Hematopoietic multipotent progenitor cell treated with erythropoietin and hydrocortisone succinate and interleukin-3 and kit ligand, for 6 days (in vitro differentiated cells): ENCODE measurements at places on chromosomes 5 and 9.

DNA sequence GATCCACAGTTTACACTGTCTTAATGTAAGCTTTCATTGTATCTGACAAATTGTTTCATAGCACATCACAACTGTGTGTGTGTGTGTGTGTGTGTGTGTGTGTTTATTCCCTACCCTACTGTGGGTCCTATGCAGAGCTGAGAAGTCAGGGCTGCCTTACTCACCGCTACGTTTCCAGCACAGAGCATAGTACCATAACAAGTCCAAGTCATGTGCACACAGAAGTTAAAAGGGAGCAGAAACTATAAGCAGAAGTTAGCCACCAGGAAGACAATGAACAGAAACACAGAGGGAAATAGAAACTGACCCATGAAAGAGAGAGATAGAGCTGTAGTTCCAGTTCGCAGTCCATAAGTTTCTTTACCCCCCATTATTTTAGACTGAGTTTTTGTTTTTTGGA is 38.2 kb upstream of the DMXL1 start:
- DNase-seq: no peak

DNA sequence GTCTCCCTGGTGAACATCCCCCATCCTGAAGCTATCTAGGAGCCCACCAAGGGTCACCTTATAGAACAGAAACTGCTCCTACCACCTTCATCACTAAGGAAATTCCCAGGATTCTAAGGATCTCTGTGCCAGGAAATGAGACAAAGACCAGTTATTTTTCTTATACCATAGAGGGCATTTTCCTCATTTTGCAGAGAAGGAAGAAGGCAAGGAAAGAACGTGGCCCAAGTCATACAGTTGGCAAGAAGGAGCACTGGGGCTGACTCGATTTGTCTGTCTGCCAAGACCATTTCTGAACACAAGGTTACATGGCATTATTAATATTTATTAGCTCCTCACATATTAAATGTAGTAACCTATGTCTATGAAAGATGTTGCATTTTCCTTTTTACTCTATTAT is 49.6 kb upstream of the TNFSF15 start:
- DNase-seq: no peak

DNA sequence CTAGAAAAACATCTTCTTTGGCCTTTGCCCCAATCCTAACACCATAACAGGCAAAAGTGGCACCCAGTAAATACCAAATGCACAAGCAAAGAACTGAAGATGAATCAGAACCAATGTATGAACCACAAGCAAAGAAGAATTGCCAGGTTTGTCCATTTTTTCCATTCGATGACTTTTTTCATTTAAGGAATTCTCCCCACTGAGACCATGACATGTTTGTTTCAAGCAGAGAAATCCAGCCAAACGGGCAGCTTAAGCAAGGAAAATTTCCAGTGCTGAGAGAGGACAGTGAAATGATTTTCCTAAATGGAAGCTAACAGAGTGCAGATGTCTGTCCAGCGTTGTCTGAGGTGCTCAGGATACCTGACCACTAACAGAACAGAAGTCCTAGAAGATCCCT is 203.7 kb downstream of the ADAMTS12 start:
- DNase-seq: no peak

DNA sequence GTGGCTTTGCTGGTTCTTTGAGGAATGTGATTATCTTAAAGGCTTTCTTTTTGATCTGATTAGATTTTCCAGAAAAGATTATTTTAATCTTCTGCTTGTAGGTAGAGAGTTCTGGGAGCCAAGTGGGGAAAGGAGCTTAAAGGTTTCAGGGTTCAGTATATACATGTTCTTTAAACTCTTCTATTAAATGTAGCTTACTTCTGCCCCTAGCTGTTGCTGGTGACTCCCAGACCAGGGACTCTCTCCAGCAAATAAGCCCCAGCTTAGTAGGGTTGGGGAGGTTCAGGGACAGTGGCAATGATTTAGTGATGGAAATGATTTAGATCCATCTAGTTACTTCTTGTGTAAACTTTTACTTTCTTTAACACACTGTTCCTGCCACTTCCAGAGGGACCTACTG is 72.2 kb downstream of the SLC12A2 start:
- DNase-seq: no peak

DNA sequence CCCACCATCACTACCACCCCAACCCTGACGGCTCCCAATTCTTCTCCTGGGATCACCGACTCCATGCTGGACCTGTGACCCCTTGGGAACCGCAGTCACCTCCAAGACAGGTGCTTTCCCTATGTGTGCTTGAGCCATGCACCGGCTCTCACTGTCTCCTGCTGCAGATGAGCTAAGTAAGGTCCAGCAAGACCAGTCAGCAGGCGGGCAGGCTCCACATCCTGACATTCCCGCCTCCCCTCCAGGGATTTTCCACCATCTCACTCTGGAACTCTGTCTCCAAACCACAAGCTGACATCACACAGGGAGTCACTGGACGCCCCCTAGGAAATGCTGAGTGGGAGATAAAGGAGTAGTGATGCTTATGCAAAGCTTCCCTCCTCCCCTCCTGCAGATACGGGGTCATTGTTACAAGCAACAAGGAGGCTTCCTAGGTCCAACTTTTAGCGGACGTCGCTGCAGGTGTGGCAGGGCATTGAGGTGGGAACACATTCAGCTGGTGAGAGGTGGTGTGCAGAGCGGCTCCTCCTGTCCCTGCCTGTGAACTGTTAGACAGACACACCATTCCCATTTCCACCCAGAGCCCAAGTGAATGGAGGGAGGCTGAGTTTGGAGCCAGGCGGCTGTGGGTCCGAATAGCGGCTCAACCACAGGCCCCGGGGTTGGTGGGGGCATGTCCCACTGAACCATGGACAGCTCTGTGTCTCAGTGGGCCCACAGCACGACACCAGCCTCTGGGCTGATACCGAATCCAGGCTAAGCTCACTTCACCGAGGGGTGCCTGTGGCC is 129.2 kb upstream of the PHYKPL start:
- DNase-seq: no peak

DNA sequence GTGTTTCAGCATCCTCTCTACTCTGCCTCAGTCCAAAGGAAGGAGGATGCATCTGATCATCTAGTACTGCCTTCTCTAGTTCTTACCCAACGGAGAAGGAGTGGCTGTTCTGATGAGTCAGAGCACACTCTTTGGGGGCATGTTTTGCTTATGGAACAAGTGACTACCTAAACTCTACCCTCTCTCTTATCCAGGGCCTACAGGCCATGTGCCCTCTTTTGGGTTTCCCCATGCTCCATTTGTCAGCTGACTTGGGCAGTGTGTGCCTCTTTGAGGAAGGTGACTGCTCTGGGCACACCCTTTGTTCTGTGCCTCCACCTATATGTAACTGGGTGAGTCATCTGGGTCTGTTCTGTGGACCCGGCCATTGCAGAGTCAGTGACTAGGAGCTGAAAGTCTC is 89.6 kb upstream of the BNC2 start:
- no peak for DNase-seq
